Stimulated activated naive CD4-positive, alpha-beta T cell treated with Interleukin-2 at 50 U/mL for 16 hours (primary cell): ENCODE measurements at places on chromosomes 16 and 17.

- no peak for DNase-seq
Observed at GRCh38 chr17:75572713-75573539, 14.7 kb upstream of the MYO15B start.

GRCh38 chr16:70804734-70805169 is 3.8 kb upstream of the VAC14 start:
- no peak for DNase-seq

DNA sequence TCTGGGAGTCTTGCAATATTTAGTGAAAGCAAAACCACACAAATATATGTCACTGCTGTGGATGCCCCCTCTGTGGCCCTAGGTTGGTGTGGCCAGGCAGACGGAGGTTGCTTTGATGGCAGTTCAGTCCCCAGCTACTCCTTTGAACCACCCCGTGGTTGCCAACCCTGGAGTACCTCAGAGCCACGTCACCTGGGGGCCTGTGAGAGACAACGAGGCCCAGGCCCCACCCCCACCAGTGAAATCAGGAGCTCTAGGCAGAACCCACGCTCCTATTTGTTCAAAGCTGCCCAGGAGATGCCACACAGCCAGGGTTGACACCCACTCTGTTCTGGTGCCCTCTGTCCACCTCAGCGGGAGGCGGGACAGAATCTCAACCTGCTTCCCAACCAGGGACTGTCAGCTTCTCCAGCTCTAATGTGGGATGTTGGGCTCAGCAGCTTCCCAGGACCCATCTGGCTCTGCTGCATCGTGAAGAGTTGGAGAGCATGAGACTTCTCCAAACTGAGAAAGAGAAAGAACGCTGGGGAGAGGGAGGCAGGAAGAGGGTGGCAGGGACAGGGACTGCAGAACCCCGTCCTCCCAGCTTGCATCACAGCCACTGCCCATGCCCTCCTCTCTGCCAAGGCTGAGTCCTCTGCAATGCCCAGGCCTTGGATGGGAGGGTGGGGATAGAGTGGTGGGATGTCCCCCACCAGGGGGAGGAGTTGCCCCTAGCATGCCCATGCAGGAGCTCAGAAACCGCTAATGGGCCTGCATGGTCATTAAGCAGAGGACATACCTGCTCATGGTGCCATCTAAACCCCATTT is 81.8 kb downstream of the C16orf78 start:
- no peak for DNase-seq

- DNase-seq, result no peak
Observed at GRCh38 chr16:63422715-63423114, 1386.5 kb upstream of the CDH8 start.

GRCh38 chr16:81661082-81661481 is 118.0 kb upstream of the PLCG2 start:
- no peak for DNase-seq

- DNase-seq, result no peak
Observed at GRCh38 chr17:6305613-6306360, 129.1 kb downstream of the AIPL1 start.

GRCh38 chr16:87964049-87964659 is 12.9 kb downstream of the BANP start:
- no peak for DNase-seq

GRCh38 chr16:88536971-88537751 is 33.0 kb upstream of the ZC3H18 start:
- DNase-seq, result no peak

DNA sequence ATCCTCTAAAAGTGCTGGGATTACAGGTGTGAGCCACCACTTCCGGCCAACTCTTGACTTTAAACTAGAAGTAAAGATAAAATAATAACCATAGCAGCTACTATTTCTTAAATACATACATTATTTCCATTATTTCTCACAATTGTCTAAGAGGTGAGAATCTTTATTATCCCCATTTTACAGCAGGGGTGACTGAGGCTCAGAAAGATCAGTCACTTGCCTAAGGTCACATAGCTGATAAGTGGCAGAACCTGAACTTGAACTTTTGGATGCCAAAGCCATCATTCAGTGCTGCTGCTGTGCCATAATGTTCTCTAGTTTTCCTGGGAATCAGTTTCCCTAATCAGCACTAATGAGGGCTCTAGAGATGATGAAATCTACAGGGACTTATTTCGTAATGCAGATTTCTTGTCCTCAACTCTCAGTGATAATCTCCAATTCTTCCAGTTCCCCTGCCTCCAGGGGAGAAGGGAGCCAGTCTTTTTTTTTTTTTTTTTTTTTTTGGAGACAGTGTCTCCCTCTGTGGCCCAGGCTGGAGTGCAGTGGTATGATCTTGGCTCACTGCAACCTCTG is 25.2 kb upstream of the GPRC5B start:
- DNase-seq, result no peak

GRCh38 chr17:64500862-64501765 is 4.3 kb upstream of the POLG2 start:
- no peak for DNase-seq

GRCh38 chr16:48101069-48101674 is 54.6 kb downstream of the ABCC12 start:
- DNase-seq, result peak; percentile 63

GRCh38 chr17:31202968-31203367 is 94.1 kb downstream of the OMG start:
- no peak for DNase-seq

DNA sequence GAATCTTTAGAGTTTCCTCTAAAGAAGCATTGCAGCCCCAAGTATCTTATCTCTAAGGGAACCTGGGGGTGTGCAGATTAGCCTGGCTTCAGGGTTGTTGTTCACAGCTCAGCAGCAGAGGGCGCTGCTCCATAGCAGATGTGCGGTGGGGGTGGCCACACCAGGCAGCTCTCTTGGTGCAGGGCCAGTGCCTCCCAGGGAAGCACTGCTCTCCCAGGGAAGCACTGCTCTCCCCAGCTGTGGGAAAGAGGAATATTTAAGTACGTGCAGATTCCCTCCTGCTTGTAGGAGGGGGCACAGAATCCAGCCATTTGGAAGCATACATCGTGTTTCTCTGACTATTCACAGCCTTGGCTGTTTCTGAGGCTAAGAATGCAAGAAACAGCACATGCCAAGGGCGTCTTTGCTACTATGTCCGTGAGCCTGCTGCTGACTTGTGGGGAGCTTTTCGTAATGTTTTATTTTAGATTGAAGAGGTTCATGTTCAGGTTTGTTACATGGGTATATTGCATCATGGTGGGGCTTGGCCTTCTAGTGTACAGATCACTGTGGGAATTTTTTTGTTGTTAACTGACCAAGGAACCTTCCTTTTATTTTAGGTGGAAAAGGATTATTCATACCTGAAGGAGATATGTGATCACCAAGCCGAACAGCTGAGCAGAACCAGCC is 217.8 kb downstream of the SPECC1 start:
- DNase-seq, result peak; percentile 51

GRCh38 chr16:13811834-13812233 is 108.1 kb upstream of the ERCC4 start:
- DNase-seq, result no peak

DNA sequence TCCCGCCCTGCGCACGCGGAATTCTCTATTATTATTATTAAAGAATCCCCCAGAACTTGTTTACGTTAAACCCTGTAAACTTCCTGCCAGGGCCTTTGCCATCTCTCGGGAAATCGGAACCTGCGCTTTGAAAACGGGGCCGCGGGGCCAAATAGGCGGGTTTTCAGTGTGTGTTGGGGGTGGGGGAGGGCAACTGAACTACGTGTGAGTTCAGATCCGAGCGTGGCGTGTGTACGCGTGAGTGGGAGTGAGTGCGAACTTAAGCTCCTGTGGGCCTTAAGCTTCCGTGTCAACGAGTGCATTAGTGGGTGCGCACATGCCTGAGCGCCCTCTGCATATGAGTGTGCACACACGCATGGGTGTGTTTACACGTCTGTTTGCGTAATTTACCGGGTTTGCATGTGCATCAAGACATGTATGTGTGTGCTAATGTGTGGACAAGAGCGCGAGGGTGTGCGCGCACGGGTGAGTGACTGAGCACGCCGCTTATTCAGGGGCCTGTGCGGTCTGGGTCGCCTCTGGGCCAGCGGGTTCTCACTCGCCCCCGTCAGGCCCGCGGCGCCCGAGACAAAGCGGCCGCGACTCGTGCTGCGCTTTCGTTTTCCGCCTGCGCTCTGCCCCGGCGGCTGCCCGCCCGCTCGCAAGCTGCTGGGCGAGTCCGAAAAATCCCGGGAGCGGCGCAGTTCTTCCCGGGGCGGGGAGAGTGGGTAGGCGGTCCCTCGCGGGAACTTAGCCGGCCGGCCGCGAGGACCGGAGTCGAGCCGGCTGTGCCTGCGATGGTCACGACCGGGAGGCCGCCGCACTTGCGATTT is 1.2 kb upstream of the FOXF1 start:
- DNase-seq, result no peak

GRCh38 chr16:29306943-29307597 is 99.4 kb downstream of the NPIPB11 start:
- DNase-seq, result no peak

- DNase-seq, result no peak
Observed at GRCh38 chr16:61721544-61721943, 314.7 kb downstream of the CDH8 start.

DNA sequence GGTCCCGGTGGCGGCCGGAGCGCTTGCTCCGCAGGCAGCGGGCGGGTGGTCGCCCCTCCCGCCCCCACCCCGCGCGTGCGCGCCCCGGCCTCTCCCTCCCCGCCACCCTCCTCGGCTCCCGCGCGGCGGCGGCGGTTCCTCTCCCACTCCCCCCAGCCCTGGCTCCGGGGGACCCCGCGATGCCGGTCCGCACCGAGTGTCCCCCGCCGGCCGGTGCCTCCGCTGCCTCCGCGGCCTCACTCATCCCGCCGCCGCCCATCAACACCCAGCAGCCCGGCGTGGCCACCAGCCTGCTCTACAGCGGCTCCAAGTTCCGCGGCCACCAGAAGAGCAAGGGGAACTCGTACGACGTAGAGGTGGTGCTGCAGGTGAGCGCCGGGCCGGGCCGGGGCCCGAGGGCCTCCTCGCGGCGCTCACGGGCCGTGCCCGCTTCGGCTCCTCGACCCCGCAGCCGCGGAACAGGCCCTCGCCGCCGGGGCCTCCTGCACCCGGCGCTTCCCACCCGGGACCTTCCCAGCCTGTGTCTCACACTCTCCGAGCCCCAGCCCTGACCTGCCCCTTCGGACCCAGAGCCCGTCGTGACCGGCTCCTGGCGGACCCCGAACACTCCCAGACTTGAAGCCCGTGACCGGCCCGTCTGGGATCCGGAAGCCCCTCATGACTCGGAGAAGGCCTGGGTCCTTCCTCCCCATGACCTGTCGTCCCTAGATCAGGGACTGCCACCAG is 490 bp downstream of the GID4 start:
- DNase-seq, result peak; percentile 60

DNA sequence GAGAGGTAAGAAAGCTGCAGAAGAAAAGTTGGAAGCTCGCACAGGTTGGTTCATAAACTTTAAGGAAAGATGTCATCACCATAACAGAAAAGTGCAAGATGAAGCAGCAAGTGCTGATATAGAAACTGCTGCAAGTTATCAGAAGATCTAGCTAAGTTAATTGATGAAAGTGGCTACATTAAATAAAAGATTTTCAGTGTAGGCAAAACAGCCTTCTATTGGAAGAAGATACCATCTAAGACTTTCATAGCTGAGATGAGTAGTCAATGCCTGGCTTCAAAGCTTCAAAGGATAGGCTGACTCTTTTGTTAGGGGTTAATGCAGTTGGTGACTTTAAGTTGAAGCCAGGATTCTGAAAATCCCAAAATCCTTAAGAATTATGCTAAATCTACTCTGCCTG is 24.0 kb downstream of the CYLD start:
- DNase-seq, result no peak

DNA sequence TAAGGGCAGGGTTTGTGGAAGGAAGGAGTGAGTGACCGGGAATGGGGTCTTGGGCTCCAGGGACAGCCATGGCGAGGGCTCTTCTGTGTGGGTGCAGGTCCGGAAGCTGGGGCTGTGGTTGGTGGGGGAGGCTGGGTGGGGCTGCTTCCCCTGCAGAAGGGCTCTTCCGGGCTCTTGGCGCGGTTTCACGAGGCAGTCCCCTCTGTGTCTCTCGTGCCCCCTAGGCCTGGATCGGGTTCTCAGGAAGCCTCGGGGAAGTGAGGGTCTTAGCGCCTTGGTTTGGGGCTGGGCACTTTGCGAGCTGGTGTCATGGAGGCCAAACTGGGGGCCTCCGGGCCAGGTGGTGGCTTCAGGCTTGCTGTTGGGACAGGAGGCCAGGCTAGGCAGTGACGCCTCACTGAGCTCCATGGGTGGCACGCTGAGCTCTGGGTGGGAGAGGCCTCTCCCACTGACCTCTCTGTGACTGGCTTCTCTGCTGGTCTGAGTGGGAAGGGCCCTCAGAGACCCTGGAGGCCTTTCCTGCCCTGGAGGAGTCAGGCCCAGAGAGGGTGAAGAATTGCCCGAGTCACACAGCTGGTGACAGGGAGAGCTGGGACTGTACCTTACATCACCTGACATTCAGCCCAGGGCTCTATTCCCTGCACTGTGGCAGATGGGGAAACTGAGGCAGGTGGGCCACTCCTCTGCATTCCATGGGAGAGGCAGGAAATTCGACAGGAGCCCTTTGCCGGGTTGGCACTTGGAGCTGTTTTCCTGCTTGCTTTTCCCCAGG is 8.2 kb downstream of the ADCY7 start:
- peak; percentile 47 for DNase-seq

DNA sequence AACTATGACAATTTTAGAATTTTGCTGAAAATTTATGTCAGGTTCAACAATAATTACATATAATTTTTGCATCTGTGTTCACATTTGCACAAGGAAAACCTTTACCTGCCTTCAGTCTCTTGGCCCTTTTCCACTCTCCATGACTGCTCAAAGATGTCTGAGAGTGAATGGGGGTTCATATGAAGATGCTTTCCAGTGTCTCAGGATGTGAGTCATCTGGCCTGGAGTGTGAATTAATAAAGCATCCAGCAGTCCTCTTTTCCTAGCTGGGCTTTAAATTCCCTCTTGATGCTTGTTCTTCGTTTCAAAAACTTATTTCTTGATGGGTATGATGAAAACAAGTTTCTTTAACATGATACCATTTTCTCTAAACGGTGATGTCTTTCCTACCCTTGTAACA is 99.9 kb downstream of the CDK5R1 start:
- DNase-seq, result no peak

DNA sequence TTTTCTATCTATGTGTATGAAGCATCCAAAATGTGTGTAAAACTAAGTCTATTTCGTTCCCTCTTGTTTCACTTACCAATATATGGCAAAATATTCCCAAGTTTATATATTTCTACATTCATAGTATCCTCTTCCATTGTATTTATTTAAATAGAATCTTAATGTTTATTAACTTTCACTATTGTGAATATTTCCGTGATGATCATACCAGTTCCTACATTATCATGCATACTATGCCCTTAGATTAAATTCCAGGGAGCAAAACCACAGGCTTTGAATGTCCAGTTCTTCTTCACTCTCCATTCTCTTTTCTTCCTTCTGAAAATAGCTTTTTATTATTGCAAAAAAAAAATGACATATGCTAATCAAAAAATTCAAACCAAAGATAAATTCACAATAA is 4.0 kb downstream of the MAP2K6 start:
- DNase-seq, result no peak

DNA sequence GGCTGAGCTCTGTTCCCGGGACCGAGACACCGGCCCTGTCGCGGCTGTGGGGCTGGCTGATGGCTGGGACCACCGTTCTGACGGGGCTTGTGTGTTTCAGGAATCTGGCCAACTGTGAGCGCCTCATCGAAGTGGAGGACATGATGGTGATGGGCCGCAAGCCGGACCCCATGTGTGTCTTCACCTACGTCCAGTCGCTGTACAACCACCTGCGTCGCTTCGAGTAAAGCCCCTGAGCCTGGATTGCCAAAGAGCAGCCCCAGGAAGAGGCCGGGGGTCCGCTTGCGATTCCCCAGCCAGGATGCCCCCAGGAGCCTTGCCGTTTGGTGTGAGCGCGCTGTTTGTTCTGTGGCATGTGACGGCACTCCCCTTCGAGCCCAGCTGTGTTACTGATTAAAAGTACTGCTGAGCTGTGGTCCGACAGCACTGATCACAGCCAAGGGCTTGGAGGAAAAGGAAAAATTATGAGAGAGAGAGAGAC is 23.0 kb downstream of the SMTNL2 start:
- DNase-seq, result no peak
